CD14-positive monocyte (primary cell): ENCODE measurements at places on chromosomes 6 and 20.

- DNase-seq: no peak
These were observed 31.2 kb downstream of the FAM83B start for GRCh38 chr6:54877713-54878317.

- no peak for DNase-seq
These were observed 528.7 kb downstream of the DOK5 start for GRCh38 chr20:55004044-55004443.

GRCh38 chr6:13452346-13453117 is 34.9 kb downstream of the GFOD1 start:
- no peak for DNase-seq

- DNase-seq: peak; percentile 38
These were observed 103.2 kb upstream of the BEND6 start for GRCh38 chr6:56851541-56852259.

GRCh38 chr6:15378866-15379265 is 133.0 kb downstream of the JARID2 start:
- DNase-seq: no peak

GRCh38 chr6:84524636-84525035 is 239.8 kb downstream of the TBX18 start:
- DNase-seq: no peak

DNA sequence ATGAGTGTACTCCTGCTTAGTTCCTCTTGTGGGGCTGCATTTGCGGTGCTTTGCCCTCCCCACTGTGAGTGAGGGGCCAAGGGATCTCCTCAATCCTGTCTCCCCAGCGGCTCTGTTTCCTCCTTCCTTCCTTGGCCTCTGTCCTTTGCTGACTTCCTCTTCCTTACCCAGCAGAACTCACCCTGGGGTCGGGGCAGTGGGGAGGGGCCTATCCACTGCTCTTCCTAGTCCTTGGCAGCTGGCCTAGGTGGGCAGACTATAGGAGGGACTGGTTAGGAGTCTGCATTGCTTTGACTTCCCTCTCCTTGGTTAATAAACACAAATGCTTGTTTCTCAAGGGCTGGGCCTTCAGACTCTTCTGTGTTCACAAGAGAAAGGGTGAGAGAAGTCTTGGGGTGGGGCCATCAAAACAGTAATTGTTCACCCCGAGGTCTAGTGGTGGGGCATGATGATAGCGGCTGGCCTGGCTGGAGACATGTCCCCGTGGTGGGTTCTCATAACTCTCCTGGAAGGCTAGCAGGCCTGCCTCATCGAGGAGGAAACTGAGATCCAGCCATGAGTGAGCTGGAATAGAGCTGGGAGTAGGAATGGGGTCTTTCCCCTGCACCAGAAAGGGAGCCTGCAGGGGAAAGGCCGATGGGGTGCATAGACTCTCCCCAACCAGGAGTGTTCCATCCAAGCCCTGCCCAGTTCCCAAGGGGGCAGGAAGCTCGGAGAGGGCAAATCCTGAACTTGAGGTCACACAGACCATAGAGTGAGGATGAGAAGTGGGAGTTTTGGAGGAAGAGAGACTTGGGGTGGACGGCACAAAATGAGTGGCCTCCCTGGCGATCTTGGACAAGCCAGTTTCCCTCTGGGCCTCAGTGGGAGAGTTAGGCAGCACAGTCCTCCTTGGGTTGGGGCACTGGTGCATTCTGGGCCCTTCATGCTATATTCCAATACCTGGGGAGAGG is 12.7 kb downstream of the FAM110A start:
- peak; percentile 45 for DNase-seq

DNA sequence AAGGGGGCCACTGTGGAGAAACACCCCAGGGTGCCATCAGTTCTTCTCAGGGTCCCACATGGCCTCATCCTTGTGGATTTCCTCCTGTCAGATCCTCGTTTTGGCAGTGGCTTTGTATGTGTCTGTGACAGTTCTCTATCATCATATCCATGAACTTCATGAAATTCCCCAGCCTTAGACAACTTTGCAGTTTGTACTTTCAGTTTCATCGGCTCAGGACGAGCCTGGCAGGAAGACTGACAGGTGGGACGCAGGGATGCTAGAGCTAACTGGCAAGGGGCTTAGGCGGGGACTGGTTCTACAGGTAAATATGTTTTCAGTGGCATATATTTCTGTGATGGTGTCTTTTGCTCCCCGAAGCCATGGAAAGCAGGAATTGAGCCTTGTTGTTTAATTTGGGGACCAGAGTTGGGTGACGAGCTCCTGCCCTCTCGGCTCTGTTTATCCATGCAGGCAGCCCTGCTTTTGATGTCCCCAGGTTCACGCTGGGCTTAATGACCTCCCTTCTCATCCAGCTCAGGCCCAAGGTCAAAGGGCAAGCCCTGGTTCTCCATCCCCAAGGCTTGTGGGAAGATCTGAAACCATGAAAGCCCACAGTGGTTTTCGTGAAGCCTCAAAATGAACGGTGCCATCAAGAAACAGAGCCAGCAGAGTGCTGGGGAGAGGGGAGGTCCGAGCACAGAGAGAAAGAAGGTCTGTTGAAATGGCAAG is 11.2 kb downstream of the SDCBP2 start:
- DNase-seq: no peak

DNA sequence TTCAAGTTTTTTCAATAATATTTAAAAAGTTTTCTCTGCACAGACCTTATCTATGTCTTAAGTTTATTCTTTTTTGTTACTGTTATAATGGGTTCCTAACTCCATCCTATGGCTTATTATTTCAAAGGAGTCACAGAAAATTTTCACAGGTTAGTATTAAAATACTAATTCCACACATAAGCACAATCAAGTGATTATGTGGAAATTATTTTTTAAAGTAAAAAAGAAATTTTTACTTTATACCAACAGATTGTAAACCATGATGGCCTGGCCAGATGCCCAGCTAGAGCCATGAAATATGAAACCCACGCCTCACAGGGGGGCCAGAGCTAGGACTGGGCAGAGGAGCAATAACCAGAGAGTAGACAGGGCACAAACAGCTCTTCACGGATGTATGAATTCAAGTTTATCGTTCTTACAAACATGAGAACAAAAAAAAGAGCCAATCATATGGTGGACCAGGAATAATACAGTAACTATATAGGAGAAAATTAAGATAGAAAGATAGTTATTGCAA is 34.0 kb downstream of the NUDT3 start:
- no peak for DNase-seq

DNA sequence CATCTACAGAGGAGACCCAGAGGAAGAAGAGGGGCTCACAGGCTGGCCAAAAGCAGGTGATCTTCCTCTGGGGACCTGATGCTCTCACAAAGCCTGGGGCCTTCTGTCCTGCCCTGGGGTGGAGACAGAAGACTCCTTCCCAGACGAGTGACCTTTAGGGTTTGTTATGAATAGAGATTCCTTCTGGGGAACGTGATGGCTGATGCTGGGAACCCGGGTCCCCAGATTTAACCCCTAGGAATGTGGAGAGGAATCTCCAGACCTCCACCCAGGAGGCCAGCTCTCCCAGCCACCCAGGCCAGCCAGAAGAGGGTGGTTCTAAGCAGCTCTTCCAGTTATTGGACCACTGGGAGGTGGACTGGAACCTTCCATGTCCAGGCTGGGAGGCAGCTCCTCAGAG is 16.8 kb upstream of the CCN5 start:
- DNase-seq: no peak

DNA sequence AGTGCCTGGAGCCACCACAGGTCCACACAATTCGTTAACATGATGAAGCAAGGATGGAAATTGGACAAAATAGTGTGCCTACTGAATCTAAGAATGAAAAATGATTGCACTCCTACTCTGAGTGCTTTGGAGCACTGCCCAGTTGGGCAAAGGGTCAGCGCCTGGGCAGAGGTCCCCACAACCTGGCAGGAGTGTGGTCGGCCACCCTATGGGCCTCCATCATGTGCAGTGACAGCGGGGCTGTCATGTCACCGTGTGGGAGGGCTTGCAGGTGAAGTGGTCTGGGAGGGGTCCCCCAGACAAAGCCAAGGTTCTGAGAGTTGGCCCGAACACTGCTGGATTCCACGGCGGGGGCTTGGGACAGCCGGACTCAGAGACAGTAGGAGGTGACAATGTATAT is 36.2 kb upstream of the CD93 start:
- no peak for DNase-seq

DNA sequence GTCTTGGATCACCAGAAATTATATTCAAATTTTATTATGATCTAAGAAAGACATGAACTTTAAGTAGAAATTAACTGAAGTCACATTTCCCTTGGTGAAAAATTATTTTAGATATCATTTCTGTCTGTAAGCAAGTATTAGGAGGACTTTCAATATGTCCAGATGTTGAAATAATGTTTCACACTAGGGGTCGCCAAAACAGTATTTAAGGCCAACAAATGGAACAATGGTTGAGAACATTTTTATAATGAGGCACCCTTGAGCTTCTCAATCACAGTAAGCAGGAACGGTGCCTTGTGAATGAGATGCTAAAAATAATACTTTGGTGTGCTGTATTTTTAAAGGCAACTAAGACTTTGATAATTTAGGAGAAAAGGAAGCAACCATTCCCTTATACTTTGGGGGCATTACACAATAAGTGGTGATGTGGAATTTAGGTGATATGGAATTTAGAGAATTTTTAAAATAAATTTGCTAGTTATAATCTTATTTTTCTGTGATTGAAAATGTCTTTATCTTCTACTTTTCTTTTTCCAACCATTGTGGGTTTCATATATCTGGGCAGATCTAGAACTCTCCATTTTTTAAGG is 9.6 kb upstream of the SF3B5 start:
- peak; percentile 77 for DNase-seq

- no peak for DNase-seq
These were observed 33.1 kb upstream of the RNF8 start for GRCh38 chr6:37320646-37321045.

DNA sequence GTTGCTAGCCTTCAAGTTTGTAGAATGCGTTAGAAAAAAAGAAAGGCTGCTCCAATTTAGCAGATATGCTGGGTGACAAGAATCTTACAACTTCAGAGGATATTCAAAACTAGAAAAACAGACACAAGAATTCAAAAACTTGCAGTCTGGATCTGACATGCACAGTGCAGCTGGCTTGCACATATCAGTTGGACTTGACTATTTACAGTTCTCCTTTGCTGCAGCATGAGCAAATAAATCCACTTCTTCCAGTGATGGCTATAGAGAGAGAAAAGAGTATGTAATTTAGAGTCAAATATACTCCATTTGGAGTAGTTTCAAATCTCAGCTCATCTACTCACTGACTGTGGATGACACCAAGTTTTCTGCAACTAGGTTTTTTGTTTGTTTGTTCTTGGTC is 247.0 kb downstream of the RIMS1 start:
- no peak for DNase-seq

DNA sequence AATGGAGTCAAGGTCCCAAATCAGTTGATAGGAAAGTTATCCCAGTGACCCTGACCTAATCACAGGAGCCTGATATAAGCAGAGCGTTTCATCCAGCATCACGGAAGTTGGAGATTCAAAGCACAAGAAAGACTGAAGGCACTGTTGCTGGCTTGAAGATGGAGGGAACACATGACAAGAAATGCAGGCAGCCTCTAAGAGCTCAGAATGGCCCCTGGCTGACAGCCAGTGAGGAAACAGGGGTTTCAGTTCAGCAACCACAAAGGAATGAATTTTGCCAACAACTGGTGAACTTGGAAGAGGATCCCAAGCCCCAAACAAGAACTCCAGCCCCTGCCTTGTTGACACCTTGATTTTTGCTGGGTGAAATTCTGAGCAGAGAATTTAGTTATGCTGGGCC is 778.5 kb downstream of the MAFB start:
- no peak for DNase-seq

DNA sequence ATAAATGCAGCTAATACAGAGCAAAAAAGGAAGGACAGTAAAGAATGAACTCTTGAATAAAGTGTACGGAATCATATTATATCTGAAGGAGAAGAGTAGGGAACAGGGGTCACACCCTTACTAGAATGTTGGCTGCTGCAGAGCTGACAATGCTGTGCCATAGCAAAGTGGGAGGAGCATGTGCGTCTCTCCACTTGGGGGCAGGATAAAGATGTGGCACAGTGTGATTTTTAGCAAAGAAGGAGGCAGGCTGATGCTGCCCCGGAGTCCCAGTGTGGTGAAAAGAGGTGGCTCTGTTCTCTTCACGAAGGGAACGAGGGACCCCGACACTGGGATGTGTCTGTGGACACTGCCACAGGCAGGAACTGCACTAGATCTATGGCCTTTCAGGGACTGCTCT is 67.5 kb downstream of the INSM1 start:
- DNase-seq: no peak

DNA sequence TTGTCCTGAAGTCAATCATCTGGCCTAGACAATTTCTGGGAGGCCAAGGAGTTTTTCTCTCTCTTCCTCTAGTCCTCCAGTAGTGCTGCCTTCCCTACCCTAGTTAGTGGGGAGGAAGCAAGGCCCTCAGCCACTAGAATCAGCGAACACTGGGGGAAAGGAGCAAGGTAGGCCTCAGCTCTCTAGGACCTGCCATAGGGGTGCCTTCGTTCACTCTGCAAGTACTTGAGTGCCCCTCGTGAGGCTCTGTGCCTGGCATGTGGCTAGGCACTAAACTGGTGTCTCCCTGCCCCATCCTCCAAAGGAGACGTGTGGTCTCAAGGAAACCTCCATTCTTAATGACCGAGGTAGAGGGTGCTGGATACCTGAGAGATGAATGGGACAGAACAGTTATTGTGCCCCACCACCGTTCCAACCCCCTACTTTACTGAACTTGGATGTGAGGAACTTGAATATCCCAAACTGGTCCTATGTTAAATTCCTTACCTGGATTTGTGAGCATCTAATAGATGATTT is 1.1 kb downstream of the DEF6 start:
- no peak for DNase-seq

DNA sequence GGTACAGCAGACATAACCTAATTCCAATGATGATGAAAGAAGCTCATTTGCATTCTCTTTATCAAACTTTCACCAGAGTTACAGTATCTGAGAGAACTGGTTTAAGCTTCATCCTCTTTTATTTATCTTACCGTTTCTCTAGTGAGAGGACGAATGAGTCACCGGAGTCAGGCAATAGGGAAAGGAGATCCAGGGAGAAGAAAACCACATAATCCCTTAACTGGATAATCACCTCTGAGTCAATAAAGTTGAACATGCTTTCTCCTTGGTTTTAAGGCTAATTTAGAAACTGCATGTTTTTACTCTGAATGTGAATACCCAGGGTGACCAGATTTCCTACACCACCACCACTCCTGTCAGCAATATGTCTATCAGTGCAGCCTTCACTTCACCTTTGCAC is 313.7 kb upstream of the TBX18 start:
- DNase-seq: no peak

- DNase-seq: no peak
These were observed 97.3 kb upstream of the CHD6 start for GRCh38 chr20:41715526-41715925.

GRCh38 chr6:136038531-136038930 is 187.0 kb downstream of the PDE7B start:
- no peak for DNase-seq

- DNase-seq: no peak
These were observed 838.2 kb downstream of the MAFB start for GRCh38 chr20:39850821-39851330.

DNA sequence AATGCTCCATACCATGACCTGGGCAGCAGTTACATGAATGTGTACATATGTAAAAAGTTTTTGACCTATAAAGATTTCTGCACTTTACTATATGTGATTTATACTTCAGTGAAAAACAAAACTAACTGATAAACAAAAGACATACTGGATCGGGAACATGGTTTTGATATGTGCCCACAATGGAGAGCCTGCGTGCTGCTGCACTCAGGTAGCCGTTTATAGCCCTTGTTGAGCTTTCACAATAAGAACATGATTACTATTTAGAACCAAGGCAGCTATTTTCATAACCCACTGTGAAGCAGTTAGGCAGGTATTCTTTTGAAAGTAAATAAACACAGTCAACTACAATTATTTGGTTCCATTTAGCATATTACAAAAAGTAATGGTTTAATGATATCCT is 195.9 kb upstream of the RAB32 start:
- DNase-seq: no peak

- no peak for DNase-seq
These were observed 35.8 kb downstream of the GCM1 start for GRCh38 chr6:53112871-53113270.
